Osteoblast (primary cell): ENCODE measurements at places on chromosomes 16 and 17. TPM values are rescaled to one million over a fixed set of nuclear protein-coding genes. Genes with fewer than 3 reads are reported as not detected.
A peak's percentile ranks its signal among the peaks of the same experiment; 100 is the strongest.

Gene SLC5A11
- total RNA-seq = 0.29 TPM in 1 of 2 replicates, not detected in the other

Gene CACNA1H
- under 0.01 TPM in 2 replicates for total RNA-seq

Gene GJD3
- total RNA-seq = 1.8 and 2.7 TPM in 2 replicates

GRCh38 chr16:66515596-66516508 is 34.1 kb downstream of the TK2 start:
- H3K27me3 ChIP-seq = no peaks in the 10 kb centered on the region
- H3K4me1 ChIP-seq = peaks cover 47% of the 10 kb centered on the region
- H3K27ac ChIP-seq = peak overlapping the region; percentile 59

GRCh38 chr17:82098939-82099763 is 1.1 kb upstream of the FASN start:
- H3K36me3 ChIP-seq = peaks cover 16% of the 10 kb centered on the region
- no peak for DNase-seq
- H3K27me3 ChIP-seq = no peaks in the 10 kb centered on the region
- peak overlapping the region; percentile 41 for H3K27ac ChIP-seq
- peaks cover 17% of the 10 kb centered on the region for H3K4me1 ChIP-seq

DNA sequence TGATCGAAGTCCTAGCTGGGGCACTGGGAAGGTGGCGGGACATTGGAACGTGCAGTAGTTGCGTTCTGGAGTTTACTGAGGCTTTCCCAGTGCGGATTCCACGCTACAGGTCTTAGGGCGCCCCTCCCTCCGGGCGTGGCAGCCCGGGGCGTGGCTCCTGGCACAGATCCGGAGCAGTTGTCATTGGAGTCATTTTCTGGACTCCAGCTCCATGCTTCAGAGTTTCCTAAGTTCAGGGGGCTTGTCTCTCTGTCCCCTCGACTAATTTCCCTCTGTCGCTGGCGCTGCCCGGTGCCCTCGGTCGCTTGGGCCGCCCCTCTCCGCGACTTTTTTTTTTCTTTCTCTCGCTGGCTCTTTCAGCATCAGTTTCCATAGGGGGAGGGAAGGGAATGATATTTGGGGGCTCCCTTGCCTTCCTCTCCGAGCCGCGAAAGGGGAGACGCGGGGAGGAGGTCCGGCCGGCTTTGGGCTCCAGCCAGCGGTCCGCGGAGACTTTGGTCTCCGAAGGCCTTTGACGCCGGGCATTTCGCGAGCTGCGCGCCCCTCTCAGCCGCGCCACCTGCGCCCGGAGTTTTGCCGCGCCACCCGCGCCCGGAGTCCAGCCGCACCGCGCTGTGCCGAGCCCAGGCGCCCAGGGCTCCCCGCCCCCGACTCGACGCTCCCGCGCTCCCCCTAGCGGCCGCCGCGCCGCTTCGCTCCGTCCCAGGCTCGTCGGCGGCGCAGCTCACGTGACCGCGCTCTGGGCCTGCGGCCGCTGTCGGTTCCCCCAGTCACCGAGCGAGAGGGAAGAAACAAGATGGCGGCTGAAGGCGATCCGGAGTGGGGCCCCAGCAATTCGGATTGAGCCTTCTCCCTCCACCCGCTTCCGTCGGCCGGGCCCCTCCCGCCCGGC is at the start of gene BPTF:
Gene BPTF (plus strand): TSS at position 769 of the 892 bp plus-strand sequence. CDS start 222 bp downstream, outside the sequence.
- no peaks in the 10 kb centered on the region for H3K36me3 ChIP-seq
- H3K4me1 ChIP-seq = peaks cover 7% of the 10 kb centered on the region
- H3K4me3 ChIP-seq = peak within 1 kb of the TSS; percentile 81
- H3K27ac ChIP-seq = peak within 1 kb of the TSS; percentile 42
- DNase-seq = peak; percentile 99

GRCh38 chr17:10618202-10618635 is 38.9 kb downstream of the MYH3 start:
- H3K4me1 ChIP-seq = peaks cover 8% of the 10 kb centered on the region
- H3K36me3 ChIP-seq = no peaks in the 10 kb centered on the region
- no peak overlapping the region for H3K27ac ChIP-seq
- DNase-seq = peak; percentile 94
- no peaks in the 10 kb centered on the region for H3K27me3 ChIP-seq
